ENCODE measurements at places on chromosomes 5 and 9.

GRCh38 chr5:36683821-36684434 is 77.5 kb downstream of the SLC1A3 start:
- no peak for DNase-seq

DNA sequence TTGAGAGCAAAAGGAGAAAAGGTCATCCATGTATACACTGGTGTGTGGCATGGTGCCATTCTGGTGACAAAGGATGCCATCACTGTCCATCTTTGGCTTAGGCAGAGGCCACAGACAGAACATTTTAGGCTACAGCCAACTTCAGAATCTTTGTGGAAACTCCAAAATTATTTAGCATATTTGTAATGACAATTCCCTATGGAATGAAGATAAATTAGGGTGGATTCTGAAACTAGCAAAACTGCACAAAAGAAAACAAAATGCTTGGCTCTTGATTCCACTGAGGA is 92.5 kb downstream of the FBXW11 start:
- no peak for DNase-seq

- DNase-seq, result no peak
Observed at GRCh38 chr5:520196-520849, 3.9 kb downstream of the SLC9A3 start.

DNA sequence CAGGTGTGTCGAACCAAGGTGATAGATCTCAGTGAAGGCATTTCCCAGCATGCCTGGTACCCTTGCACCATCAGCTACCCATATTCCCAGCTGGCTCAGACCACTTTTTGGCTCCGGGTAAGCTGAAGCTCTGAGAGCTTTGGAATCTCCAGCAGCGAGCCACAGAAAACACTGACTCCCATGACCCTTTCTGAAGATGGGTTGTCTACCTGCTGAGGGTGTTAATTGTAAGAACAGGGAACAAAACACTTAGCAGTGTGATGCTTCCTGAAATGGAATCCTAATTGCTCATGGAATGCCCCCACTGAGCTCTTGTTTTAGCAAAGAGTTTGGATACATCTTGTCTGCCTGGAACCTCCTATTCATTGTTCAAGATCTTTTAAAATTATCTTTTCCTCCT is 177.7 kb downstream of the PAPPA start:
- no peak for DNase-seq

- DNase-seq, result no peak
Observed at GRCh38 chr5:997001-997474, 11.6 kb upstream of the NKD2 start.

- no peak for DNase-seq
Observed at GRCh38 chr9:81171689-81172088, 517.7 kb downstream of the TLE1 start.

DNA sequence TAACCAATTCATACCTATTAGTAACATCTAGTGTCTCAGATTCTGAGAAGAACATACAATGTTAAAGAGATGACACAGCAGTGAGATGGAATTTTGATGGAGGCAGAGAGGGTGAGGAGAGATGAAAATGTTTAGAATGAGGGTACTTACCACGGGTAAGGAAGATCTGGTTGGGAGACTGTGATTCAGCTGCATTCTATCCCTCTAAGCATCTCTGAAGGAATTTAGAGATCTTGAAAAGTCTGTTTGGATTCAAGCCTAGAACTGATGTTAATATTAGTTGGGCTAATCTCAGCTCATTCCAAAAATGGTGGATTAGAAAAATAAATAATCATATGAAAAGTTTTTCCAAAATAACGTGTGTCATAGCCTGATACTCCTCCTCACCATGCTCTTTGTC is 191.5 kb upstream of the CLINT1 start:
- no peak for DNase-seq

GRCh38 chr9:110356639-110357395 is 19.2 kb upstream of the TXNDC8 start:
- peak; percentile 4 for DNase-seq

- no peak for DNase-seq
Observed at GRCh38 chr9:137064027-137064879, 6.1 kb downstream of the SAPCD2 start.

DNA sequence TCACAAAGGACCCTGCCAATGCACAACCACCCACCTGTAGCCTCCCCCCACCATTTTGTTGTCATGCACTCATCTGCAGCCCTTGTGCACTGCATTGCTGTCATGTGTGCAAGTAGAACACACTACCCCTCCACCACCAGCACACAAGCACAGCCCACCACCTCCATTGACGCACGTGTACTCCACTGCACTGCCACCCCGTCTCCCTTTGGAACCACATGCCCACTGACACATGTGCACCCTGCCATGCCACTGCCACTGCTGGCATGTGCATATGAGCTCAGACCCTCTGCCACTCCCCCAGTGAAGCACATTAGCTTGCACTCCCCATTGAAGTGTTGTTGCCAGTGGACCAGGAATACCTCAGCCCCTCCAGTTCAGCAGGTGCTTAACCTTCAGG is 530.3 kb upstream of the ACO1 start:
- no peak for DNase-seq

DNA sequence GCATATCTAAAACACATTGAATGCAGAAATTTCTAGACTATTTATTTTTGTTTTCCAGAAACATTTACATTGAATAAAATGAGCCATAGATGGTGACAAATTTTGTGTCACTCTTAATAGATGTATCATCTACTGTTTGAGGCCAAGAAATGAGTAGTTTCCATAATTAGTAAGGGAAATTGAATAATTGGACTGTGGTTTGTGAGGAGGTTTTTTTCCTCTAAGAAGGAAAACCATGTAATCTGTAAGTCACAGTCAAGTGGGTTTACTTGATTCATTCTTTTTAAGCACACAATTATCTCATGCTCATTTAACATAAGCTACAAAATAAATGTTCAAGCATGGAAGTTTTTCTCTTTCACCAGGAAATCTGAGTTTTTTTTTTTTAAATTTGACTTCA is 876.4 kb downstream of the NR2F1-AS1 start:
- no peak for DNase-seq

DNA sequence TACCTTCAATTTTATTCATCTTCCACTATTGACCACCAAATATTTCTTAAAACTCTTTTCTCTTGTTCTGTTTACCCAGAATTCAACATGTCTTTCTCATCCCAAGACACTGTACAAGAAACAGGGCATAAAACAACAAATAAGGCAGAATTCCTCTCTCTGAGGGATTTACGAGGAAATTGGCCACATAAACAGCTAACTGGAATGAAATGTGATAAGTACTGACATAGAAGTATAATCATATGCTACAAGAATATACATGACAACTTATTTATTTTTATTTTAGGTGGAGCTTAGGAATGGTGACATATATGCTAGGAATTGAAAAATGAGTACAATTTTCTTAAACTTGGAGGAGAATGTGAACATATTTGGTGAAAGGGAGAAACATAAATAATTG is 48.8 kb upstream of the FBN2 start:
- DNase-seq, result no peak

DNA sequence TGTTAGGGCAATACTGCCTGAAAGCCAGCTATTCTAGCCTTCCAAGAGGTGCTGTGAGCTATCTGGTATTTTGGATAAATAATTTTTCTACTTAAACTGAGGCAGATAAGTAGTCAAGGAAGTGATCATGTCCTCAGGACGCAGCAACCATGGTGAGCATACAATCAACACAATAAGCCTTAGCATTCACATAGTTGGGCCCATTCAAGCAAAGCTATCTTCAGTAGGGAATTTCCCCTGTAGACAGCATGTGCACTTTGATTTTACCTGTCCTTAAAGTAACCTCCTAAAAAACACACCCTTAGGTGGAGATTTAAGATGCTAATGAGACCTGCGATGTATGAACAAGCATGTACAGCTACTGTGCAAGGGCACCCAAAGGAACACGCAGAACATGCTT is 76.2 kb upstream of the HCN1 start:
- DNase-seq, result no peak

- no peak for DNase-seq
Observed at GRCh38 chr9:22117511-22118384, 108.6 kb upstream of the CDKN2B start.

- no peak for DNase-seq
Observed at GRCh38 chr5:5424736-5425135, 2.3 kb downstream of the ICE1 start.

- no peak for DNase-seq
Observed at GRCh38 chr5:178107756-178108310, 5.5 kb upstream of the N4BP3 start.

DNA sequence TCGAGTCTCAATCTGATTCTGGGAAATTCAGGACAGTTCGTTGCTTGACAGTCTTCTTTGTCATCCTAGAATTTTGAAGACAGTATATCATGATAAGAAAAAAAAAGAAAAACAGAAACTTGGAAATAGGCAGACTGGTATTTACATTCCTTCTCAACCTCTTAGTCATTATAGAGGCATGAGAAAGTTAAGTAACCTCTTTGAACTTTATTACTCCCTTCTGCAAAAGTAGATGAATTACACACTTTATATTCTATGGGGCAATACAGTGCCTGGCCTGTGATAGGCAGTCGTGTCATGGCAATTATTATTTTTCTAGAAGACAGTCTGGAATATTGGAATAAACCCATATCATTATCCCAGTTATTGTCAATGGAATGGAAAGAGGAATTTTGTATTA is 828.9 kb downstream of the TLR4 start:
- no peak for DNase-seq

DNA sequence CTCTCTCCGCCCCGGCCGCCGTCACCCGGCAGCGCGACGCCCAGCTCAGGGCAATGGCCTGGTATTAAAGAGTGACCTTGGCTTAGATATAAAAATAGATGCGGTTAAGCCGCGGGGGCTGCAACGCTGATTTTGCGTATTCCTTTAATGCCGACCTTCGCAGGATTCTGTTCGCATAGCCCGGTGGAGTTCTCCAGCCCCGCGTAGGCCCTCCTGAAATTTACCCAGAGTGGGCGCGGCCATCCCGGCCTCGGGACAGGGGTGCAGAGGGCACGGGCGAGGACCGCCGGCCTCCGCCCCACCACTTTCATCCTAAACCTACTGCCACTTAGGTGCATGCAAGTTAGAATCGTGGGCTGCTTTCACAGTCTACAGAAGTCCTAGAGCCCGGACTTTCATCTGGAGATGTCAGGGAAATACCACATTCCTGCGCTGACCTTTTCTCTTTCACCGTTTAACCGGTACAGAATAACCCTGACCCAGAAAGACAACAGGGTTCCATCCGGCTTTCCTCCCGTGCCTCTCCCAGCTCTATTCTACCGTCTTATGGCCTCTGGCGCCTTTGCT is 492 bp upstream of the FAM169A start:
- no peak for DNase-seq

DNA sequence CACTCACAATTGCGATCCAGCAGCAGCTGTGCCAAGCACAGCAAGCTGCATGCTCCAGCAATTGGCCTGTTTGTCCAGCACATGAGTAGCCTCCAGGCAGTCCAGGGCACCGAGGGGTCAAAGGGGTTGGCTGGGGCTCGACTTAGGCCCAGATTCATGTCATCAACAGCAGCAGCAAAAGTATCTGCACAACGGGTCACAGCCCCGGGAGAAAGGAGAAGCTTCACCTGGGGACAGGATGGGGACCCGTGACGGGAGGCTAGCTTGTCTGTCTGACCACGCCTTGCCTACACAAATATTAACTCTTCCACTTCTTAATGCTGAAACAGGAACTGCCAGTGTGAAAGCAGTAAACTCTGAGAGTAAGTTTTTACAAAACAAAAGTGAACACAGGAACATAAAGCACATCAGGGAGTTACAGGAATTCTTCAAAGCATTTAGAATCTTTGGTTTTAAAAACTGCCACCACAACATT is 191.2 kb downstream of the PIK3R1 start:
- peak; percentile 25 for DNase-seq

- DNase-seq, result no peak
Observed at GRCh38 chr5:33148076-33148513, 292.7 kb upstream of the TARS1 start.

DNA sequence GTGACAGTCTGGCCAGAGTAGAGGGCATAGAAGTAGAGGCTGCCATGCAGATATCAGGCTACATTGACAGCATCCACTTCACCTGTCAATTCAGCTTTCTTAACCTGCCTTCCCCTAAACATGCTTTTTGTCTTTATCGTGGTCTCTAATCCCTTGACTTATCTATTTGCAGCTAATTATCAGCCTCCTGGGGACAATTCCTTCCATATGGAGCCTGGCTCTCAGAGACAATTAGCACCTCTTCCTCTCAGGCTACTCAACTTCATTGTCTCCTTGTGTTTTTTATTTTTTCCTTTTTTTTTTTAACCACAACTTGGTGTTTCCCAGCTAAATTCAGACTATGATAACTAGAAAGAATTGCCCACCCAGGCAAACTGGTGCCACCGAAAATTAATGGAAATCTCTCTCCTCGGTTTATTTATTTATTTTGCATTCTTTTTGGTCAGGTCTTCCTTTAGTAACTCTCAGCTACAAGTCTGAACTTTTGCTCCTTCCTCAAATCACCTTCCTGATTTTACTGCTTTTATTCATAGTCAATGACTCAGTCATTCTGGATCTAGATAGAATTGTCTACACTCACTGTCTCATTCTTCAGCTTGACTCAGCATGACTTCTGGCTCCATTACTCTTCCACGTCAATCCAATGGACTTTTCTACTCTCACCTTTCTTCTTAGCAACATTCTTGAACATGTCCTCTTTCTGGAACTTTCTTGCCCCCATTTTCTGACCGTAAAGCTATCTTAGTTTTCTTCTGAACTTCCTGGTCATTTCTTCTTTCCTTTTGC is 63.0 kb upstream of the BASP1 start:
- no peak for DNase-seq

- no peak for DNase-seq
Observed at GRCh38 chr5:157520911-157521703, 54.5 kb downstream of the ADAM19 start.

GRCh38 chr5:63008195-63008594 is 429.6 kb downstream of the LRRC70 start:
- no peak for DNase-seq

DNA sequence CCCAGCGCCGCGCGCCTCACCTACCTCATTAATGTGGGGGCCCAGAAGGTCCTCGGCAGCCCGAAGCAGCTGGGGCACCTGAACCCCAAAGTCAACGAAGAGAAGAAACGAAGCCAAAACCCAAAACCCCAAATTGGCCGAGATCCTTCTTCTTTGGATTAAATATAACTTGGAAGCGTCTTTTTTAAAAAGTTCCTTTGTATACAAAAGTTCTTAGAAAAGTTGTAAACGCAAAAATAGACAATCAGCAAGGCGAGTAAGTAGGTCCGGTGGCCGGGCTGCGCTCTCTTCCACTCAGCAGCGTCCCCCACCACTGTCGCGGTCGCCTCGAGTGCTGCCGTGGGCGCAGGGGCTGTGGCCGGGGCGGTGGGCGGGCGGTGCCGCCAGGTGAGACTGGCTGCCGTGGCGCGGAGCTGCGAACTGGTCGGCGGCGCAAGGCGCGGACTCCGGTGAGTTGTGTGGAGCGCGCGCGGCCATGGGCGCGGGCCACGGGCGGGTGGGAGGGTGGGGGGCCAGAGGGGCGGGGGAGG is 360 bp downstream of the KLF4 start:
- DNase-seq, result no peak

DNA sequence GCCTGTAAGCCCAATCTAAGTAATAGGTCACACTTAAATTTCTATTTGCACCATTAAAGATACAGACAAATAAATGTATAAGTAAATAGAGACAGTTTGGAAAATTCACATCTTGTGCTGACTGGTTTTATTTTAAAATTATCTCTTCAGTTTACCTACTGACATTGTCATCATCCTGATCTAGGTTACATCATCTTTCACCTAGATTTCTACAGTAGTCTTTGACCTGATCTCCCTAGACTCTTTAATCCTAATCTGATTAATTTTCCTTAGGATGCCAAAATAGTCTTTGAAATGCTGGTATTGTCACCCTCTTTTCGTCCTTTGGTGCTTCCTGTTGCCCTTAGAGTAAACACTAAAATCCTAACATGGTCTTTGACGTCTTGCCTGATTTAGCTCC is 43.9 kb downstream of the NDUFS4 start:
- DNase-seq, result no peak

GRCh38 chr9:130636648-130637020 is 27.8 kb upstream of the PRDM12 start:
- no peak for DNase-seq
